Mucosa of gallbladder (tissue), 1 donor: ENCODE measurements at places on chromosomes 6 and 20. TPM values are rescaled to one million over a fixed set of nuclear protein-coding genes. Genes with fewer than 3 reads are reported as not detected.

GRCh38 chr6:130947464-130947863, 115.6 kb downstream of the EPB41L2 start:
- DNase-seq = no peak

DNA sequence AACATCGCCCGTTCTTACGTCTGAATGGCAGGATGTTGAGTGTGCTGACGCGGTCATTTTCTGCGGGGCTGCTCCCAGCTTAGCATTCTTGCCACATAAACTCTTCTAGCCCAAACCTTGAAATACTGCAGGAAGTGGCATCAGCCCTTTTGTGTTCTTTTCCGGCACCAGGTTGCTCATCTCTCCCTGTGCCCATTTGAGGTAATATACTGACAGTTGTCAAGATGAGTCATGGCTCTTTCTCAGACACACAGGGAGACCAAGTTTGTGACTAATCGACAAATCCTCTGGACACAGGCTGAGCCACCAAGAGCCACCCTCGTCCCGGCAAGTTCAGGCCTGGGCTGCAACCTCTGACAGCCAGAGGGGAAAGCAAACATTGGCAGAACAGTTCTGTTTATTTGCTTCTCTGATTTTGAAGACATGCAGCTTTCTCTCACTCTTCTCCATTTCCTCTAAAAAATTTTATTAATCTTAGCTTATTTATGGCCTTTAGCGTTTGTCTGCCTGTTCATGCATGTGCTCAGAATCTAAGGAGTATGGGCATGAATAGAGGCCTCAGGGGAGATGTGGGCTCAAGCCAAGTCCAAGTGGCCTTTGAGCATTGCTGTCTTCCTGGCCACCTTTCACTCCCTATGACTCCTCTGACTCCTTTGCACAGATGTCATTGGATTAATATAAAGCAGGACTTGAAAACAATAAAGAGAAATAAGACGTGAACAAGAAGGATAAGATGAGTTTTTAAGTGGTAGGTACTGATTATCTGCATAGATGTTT, 328.2 kb upstream of the JAG1 start:
- DNase-seq = no peak

- DNase-seq = no peak
Measured at GRCh38 chr20:56690531-56691175, 61.5 kb downstream of the TFAP2C start.

The HLA-C gene
- total RNA-seq = 601 TPM

- DNase-seq = peak; percentile 32
Measured at GRCh38 chr20:63740070-63740626, 572 bp downstream of the SLC2A4RG start.

DNA sequence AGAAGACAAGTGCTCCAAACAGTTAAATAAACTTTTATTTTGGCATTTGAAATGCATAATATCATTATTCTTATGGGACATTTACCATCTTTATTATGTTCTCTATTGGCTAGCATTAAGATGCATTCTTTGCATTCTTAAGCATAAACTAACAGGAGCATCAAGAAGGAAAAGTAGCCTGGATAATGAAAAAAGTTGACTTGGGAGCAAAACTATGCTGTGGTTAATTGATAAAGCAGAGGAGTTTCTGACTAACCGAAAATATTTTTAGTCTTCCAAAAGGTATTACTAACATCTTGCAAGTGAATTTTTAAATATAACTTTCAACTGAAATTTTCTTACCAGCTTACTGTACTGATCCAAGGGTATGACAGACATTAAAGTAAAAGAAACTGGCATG, 140.3 kb downstream of the FLRT3 start:
- no peak for DNase-seq

DNA sequence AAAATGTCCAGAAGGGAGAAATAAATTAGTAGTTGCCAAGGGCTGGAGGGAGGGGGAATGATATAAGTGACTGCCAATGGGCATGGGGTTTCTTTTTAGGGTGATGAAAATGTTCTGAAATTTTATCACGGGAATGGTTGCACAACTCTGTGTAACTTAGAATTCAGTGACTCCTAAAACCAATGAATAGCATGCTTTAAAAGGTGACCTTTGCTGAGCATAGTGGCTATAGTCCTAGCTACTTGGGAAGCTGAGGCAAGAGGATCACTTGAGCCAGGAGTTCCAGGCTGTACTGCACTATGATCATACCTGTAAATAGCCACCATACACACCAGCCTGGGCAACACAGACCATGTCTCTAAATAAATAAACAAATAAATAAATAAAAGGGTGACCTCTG, 109.0 kb downstream of the ATG5 start:
- no peak for DNase-seq

DNA sequence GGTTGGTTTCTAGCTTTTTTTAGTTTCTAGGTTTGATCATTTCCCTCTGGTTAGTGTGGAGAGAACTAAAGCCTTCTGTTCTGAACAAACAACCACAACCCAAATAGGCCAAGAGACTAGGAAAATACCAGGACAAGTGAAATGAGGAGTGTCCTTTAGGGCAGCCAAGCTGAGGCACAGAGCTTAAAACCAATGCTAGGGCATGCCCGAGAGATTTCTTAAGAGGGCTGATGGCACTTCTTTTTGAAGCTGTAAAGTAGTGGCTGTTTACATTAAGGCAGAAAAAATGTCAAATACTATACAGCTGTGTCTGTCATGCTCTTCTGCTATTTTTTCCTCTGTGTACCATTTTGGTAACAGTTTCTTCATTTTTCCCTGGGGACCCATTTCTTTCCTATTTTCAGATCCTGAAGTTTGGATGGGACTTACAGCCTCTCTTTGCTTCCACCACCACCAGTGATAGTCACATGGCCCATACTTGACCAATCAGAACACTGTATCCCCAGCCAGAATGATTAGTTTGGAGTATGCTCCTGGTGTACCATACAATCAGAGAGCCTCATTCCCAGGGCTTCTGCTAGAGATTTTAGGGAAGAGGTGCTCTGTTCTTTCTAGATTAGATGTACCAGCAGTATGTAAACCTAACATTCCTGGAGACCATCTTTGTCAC, 154.4 kb downstream of the BMP2 start:
- no peak for DNase-seq
